ENCODE measurements at places on chromosomes 1 and 21.

GRCh38 chr1:94514095-94514727, 27.3 kb downstream of the F3 start:
- no peak overlapping the region for H3K27ac ChIP-seq
- no peaks in the 10 kb centered on the region for H3K4me1 ChIP-seq
- DNase-seq = peak; percentile 39
- no peak overlapping the region for H3K4me3 ChIP-seq

DNA sequence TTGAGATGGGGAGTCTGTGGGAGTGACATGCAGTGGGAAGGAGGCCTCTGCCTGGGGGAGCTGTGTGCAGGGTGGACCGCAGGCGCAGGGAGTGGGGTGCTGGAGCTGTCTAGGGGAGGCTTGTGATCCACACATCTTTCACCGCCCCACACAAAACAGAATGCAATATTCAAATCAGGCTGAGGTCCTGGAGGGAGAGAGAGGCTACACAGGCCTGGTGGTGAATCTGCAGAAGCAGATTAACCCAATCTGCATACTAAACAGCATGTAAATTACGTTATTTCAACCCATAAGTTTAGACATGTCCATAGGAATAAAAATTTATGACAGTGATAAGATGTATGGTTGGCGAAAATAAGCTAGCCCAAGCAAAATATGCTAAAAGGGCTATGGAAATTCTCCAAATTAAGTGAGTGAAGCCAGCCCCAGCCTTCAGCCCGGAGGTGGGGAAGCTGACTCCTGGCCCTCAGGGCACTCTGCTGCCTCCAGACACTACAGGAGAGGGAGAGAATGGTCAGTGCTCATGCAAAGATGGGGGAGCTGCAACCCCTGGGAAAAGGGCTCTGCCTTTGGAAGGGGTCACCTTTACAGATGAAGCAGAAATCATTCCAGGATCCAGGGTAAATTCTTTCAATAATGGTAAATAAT, 156.2 kb upstream of the CTTNBP2NL start:
- H3K27ac ChIP-seq = no peak overlapping the region
- H3K36me3 ChIP-seq = no peaks in the 10 kb centered on the region
- H3K4me1 ChIP-seq = peaks cover 17% of the 10 kb centered on the region
- peaks cover 10% of the 10 kb centered on the region for H3K27me3 ChIP-seq
- DNase-seq = no peak
- H3K4me3 ChIP-seq = no peak overlapping the region

GRCh38 chr21:36708286-36709029, 9.5 kb downstream of the SIM2 start:
- H3K27me3 ChIP-seq = peaks cover 33% of the 10 kb centered on the region
- H3K4me3 ChIP-seq = peak overlapping the region; percentile 83
- H3K36me3 ChIP-seq = no peaks in the 10 kb centered on the region
- no peak for DNase-seq

DNA sequence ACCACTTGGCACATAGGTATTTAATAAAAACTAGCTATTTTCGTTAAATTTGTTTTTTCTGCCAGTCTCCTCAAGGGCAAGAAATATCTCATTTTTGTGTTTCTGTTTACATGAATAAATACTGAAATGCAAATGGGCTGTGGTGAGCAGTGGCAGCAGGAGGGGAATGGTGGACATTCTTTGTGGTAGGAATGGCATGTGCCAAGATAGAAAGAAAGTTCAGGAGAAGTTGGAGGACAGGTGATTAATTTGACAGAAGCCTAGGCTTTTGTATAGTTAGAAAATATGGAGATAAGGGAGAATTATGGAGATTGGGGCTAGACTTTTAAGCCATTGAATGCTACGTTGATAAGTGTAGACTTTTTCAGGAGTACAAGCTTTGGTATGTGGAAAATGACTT, 8.6 kb downstream of the RAP1A start:
- H3K4me1 ChIP-seq = peaks cover 2% of the 10 kb centered on the region
- no peak overlapping the region for H3K27ac ChIP-seq
- no peak overlapping the region for H3K4me3 ChIP-seq
- H3K27me3 ChIP-seq = no peaks in the 10 kb centered on the region

DNA sequence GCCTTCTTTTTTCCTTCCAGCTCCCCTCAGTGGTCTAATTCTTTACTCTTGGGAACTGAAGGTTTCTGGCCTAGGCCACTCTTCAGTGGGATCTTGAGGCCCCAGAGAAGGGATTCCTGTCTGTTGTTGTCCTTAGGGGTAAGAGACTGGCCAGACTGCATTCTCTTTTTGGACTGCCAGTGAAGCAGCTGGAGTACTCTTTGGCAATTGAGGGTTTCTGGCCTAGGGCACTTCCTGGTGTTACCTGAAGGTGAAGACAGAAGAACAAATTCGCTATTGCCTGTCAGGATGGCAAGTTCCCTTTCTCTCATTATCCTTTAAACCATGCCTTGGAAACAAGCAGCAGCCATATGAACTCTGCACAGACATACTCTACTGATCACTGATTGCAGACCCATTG, 286.6 kb upstream of the ZP4 start:
- peaks cover 2% of the 10 kb centered on the region for H3K4me1 ChIP-seq
- peaks cover 2% of the 10 kb centered on the region for H3K27me3 ChIP-seq
- DNase-seq = no peak
- H3K36me3 ChIP-seq = no peaks in the 10 kb centered on the region

DNA sequence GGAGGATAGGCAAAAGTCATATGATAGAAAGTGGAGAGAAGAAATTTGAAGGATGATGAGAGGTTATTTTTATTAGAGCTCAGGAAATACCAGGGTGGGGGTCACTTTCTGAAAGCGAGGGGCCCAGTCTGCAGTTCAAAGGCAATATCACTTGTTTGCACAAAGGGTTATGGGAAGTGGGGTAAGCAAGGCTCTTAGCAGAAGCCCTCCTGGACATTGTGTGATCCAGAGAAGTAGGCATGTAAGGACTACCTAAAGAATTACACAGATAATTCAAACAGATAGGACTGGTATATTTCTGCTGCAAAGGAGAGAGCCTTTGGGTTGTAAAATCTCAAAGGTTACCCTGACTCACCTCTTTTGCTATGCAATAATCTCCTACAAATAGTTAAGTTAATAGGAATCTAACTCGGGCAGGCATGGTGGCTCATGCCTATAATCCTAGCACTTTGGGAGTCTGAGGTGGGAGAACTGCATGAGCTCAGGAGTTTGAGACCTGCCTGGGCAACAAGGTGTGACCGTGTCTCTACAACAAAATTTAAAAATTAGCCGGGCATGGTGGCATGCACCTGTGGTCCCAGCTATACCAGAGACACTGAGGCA, 25.2 kb upstream of the PRRC2C start:
- peaks cover 11% of the 10 kb centered on the region for H3K4me1 ChIP-seq
- DNase-seq = no peak

GRCh38 chr1:80154176-80154575, 1147.6 kb upstream of the ADGRL4 start:
- H3K4me3 ChIP-seq = no peak overlapping the region
- H3K27me3 ChIP-seq = no peaks in the 10 kb centered on the region
- no peak overlapping the region for H3K27ac ChIP-seq

DNA sequence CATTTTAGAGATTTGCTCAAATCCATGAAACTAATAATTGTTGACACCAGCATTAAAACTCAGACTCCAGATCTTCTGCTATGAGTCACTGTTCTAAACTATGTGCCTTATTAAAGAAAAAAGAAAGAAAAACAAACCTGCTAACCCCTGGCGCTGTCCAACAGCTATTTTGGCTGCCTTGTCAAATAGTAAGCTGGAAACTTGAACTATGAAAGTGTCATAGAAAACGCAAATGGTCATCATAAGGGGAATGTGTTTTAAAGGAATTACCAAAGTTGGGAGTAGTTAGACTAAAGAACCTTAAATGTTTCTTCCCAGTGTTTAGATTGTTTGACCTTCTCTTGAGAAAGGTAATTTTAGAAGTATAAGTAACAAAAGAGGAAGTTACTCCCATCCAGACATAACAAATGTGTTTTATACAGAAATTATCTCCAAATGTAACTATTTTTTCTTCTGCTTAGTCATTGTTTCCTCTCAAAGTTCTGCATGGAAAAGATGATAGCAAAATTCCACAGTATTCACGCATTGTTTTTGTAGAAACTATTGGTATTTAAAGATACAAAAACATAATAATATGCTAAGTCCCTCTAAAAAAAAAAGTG, 272.4 kb downstream of the TPR start:
- no peak overlapping the region for H3K27ac ChIP-seq
- no peaks in the 10 kb centered on the region for H3K36me3 ChIP-seq
- H3K27me3 ChIP-seq = no peaks in the 10 kb centered on the region
- H3K4me3 ChIP-seq = no peak overlapping the region
- no peaks in the 10 kb centered on the region for H3K4me1 ChIP-seq
- no peak for DNase-seq

- H3K36me3 ChIP-seq = no peaks in the 10 kb centered on the region
- H3K27me3 ChIP-seq = peaks cover 1% of the 10 kb centered on the region
- no peak for DNase-seq
- H3K27ac ChIP-seq = no peak overlapping the region
- H3K4me3 ChIP-seq = no peak overlapping the region
These were observed 65.1 kb upstream of the DPT start for GRCh38 chr1:168794057-168794456.

DNA sequence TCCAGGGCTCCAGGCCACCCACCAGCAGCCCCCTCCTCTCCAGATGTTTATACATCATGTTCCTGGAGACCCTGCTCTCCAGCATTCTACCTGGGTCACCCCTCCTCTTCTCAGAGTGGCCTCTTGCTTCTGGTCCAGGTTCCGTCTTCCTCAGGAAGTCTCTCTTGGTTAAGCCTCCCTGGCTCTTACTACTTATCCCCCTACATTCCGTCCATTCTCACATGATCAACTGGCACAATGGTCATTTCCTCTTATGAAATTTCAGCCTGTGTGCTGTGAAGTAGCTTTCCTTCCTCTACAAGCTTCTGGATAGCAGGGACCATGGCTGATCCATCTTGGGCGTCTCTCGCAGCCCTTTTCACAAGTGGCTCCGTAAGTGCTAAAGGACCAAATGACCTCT, 33.9 kb upstream of the ATP2B4 start:
- H3K27ac ChIP-seq = no peak overlapping the region

DNA sequence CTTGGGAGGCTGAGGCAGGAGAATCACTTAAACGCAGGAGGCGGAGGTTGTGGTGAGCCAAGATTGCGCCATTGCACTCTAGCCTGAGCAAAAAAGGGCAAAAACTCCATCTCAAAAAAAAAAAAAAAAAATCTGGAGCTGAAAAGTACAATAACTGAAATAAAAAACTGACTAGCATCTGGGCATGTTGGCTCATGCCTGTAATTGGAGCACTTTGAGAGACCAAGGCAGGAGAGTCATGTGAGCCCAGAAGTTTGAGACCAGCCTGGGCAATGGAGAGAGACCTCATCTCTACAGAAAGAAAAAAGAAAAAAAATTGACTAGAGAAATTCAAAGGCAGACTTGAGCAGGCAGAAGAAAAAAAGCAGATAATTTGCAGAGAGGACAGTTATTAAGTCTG, 18.1 kb downstream of the CLDN19 start:
- H3K27me3 ChIP-seq = peaks cover 2% of the 10 kb centered on the region
- no peak for DNase-seq
- no peaks in the 10 kb centered on the region for H3K36me3 ChIP-seq
- H3K4me1 ChIP-seq = no peaks in the 10 kb centered on the region

DNA sequence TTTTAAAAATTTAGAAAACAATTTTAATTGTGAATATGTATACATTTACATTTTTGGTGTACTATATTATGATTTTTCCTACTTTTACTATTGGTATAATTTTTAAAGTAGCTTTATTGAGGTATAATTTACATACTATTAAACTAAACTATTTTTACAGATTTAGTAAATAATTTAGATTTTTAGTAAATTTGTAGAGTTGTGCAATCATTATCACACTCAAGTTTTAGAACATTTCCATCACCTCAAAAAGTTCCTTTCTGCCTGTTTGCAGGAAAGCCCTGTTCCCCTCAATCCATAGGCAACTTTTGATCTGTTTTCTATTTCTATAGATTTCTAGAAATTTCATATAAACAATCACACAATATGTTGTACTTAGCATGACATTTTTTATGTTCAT, 8.2 kb downstream of the PHTF1 start:
- peaks cover 9% of the 10 kb centered on the region for H3K4me1 ChIP-seq
- H3K27me3 ChIP-seq = no peaks in the 10 kb centered on the region
- no peaks in the 10 kb centered on the region for H3K36me3 ChIP-seq
- H3K4me3 ChIP-seq = no peak overlapping the region
- DNase-seq = no peak

- H3K27ac ChIP-seq = no peak overlapping the region
- no peaks in the 10 kb centered on the region for H3K27me3 ChIP-seq
- no peaks in the 10 kb centered on the region for H3K4me1 ChIP-seq
- no peaks in the 10 kb centered on the region for H3K36me3 ChIP-seq
- no peak for DNase-seq
These were observed 7.9 kb downstream of the USP1 start for GRCh38 chr1:62444701-62445100.

DNA sequence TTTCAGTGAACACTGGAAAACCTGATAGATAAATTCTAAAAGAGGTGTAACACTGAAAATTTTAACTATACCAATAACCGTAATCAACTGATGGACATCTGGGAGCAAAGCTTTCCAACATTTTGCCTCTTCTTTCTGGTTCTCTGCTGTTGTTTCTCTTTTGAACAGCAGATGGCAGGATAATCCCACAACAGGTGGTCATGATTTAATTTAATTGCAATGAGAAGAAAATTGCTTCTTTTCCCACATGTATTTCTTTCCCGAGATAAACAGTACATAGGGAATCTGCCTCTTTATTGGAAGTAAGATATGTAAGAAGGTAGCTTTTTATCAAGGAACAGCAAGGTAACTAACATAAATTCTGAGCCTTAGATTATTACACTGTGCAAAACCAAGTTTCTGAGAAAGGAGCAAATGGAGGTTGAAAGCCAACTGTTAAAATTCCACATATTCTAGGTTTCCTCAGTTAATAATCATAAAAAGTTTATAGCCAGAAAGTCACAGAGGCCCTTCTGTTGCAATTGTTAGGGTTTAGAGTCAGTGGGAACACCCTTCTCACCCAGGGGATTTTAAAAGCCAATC, 72.9 kb downstream of the RPS6KA1 start:
- peaks cover 14% of the 10 kb centered on the region for H3K4me1 ChIP-seq
- no peak overlapping the region for H3K27ac ChIP-seq
- DNase-seq = no peak

- H3K27ac ChIP-seq = peak overlapping the region; percentile 66
- H3K36me3 ChIP-seq = no peaks in the 10 kb centered on the region
- peaks cover 31% of the 10 kb centered on the region for H3K4me1 ChIP-seq
- peak overlapping the region; percentile 95 for H3K4me3 ChIP-seq
These were observed 995 bp downstream of the VASH2 start for GRCh38 chr1:212951126-212951946.

- H3K27me3 ChIP-seq = peaks cover 6% of the 10 kb centered on the region
- H3K36me3 ChIP-seq = peaks cover 6% of the 10 kb centered on the region
- peaks cover 6% of the 10 kb centered on the region for H3K4me1 ChIP-seq
These were observed 16.6 kb upstream of the ZNF678 start for GRCh38 chr1:227546598-227547309.

Data from glutamatergic neuron (in vitro differentiated cells).